NAMALWA (cell line): ENCODE measurements at places on chromosomes 6 and 20.
A peak's percentile ranks its signal among the peaks of the same experiment; 100 is the strongest.

DNA sequence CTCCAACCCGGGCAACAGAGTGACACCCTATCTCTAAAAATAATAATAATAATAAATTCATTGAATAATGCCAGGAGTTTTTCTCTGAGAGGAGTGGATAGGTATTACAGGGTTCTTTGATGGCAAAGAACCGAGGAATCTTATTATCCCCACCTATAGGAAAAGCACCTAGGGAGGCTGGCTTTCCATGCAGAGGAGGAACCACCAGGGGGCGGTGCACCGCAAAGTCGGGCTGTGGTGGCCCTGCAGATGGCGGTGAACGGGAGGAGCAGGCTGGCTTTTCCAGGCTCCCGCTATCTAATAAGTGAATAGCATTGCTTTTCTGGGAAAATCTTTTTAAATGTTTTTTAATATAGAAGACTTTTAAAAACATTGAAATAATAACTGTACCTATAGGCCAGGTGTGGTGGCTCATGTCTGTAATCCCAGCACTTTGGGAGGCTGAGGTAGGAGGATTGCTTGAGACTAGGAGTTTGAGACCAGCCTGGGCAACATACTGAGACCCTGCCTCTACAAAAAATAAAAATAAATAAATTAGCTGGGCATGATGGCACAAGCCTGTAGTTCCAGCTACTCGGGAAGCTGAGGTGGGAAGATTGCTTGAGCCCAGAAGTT is 864.2 kb downstream of the KIF16B start:
- DNase-seq = peak; percentile 49

DNA sequence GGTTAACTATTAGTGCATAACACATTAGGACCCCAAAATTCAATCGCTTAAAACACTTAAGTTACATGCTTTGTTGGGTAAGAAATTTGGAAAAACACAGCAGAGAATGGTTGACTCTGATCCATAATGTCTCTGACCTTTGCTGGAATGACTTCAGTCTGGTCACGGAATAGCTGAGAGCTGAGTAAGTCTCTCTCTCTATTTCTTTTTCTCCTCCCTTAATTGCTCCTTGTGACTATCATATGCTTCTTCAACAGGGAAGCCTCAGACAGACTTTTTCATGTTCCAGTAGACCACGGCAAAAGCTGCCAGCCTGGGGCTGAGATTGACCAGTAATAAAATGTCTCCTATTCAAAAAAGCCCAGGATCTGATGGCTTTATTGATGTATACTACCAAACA is 4.8 kb downstream of the OR12D1 start:
- DNase-seq = no peak

GRCh38 chr20:38523697-38524096 is 51.1 kb downstream of the RALGAPB start:
- no peak for DNase-seq

DNA sequence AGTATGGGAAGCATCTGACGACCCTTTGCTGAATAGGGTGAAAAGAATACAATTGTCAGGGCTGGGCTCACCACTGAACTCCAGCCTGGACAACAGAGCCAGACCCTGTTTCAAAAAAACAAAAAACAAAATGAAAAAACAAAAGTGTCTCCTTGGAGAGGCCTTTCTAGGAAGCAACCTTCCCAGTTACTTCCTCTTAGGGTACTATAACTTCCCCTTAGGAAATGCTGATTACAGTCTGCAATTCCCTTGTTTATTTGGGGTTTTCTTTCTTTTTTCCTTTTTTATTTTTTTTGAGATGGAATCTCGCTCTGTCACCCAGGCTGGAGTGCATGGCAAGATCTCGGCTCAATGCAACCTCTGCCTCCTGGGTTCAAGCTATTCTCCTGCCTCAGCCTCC is 20.5 kb upstream of the TTPAL start:
- no peak for DNase-seq

GRCh38 chr6:104591573-104592334 is 268.0 kb downstream of the HACE1 start:
- DNase-seq = no peak

DNA sequence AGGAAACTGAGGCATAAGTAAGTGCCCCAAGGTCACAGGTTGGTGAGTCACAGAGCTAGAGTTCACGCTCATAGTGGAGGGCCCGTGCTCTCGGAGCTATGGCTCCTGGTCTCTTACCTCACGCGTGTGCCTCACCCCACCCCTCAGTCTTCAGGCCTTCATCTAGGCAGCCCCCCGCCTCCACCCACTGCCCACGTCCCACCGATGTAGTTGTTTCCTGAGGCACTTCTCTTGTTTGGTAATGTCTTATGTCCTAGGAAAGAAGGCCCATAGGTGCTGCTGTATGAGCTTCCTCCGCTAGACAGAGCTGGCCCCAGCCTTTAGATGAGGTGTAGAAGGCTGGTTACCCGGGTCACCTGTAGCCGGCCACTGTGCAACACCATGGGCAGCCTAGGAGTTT is 5.1 kb downstream of the RIPK1 start:
- no peak for DNase-seq

- DNase-seq = peak; percentile 56
Measured at GRCh38 chr6:73798592-73798991, 102.6 kb downstream of the CD109 start.

DNA sequence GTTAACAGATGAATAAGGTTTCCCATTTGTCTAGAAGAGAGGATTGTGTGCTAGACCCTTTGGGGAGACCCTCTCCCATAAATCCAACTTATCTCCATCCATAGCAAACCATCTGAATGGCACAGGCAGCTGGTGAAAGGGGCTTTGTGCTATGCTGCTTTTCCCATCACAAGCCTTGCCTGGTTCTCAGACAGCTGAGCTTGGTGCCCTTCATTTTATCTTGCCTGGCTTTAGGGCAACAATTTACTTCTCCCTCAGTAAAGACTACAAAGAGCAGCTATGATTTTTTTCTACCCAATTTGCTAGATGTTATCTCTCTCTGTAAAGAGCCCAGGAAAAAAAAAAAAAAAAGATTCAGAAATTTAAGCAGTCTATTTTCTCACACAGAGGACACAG is 117.0 kb upstream of the COL21A1 start:
- DNase-seq = no peak

DNA sequence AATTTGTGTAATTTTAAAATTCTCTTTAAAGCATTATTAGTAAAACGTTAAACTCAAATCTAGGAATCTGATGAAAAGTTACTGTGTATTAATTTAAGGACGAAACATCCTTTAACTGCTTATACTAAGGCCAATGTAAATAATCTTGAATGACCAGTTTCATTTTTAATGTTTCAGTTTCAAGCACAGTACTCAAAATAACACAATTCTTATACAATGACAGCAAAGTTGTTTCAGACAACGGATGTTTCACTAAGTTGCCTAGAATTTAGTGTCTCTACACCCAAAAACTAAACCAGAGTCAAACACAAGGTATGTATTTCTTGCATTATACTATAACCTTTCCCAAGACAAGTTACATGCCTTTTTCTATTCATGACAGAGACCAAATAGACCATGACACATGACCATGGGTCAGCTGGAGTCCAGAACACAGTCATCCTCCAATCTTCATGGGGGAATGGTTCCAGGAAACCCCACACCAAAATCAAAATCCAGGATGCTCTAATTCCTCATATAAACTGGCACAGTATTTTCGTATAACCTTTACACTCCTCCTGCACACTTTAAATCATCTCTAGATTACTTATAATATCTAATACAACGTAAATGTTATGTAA is 7.7 kb downstream of the PHIP start:
- no peak for DNase-seq

GRCh38 chr20:51884561-51884960 is 82.2 kb upstream of the SALL4 start:
- DNase-seq = no peak

DNA sequence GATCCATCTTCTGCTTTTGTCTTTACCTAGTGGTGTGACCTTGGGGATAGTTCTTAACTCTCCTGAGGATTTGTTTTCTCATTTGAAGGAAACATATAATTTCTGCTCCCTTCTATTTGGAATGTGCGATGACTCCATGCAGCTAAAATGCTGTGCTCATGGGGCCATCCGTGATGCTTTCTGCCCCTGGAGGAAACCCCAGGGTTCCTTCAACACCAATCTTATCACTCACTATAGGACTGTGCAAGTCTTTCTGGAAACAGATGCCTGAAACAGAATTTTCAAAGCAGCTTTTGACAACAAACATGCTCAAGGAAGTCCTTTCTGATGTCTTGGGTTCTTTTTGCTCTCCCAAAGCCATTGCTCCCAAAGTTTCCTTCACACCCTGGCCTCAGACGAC is 128.8 kb upstream of the GGTLC1 start:
- no peak for DNase-seq

GRCh38 chr20:15843777-15844176 is 729.5 kb downstream of the KIF16B start:
- DNase-seq = no peak

- no peak for DNase-seq
Measured at GRCh38 chr20:5757949-5758348, 7.7 kb downstream of the SHLD1 start.

DNA sequence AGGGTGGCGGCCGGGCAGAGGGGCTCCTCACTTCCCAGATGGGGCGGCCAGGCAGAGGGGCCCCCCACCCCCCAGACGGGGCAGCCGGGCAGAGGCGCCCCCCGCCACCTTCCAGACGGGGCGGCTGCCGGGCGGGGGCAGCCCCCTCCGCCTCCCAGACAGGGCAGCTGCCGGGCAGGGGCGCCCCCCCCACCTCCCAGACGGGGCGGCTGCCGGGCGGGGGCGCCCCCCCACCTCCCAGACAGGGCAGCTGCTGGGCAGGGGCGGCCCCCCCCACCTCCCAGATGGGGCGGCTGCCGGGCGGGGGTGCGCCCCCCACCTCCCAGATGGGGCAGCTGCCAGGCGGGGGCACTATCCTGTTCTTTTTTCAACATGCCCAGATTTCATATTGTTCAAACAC is 78.2 kb upstream of the DST start:
- DNase-seq = no peak

- no peak for DNase-seq
Measured at GRCh38 chr20:11553603-11554002, 364.1 kb upstream of the BTBD3 start.

GRCh38 chr6:21753241-21754108 is 159.9 kb downstream of the SOX4 start:
- no peak for DNase-seq

- no peak for DNase-seq
Measured at GRCh38 chr6:156982168-156982567, 205.0 kb downstream of the ARID1B start.

DNA sequence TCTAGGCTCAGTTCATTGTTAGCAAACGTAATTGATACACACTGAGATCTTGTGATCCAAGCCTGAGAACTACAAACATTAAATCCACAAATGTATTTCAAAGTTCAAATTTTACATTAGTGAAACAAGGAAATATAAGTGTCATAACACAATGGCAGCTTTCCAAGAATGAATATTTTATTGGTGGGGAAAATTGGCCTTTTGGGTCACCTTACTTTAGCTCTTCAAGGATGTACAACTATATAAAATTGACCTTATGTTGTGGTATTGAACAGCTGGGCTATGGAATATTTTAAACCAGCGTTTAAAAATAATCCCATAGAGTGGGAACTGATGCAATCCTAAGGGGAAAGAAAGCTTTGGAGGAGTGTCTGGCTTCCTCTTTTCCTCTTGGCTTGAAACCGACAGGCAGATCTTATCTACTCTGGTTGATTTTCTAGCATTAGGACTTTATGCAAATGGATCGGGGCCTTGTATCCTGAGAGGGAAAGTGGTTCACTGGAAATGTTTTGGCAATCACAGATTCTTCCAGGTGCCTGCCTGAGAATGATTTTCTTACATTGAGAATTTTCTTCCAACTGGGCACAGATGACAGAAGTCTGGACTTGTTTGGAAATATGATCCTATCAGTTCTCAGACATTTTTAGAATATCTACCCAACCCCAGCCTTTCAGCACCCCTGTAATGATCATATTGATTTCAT is 184.8 kb upstream of the ECI2 start:
- DNase-seq = no peak

DNA sequence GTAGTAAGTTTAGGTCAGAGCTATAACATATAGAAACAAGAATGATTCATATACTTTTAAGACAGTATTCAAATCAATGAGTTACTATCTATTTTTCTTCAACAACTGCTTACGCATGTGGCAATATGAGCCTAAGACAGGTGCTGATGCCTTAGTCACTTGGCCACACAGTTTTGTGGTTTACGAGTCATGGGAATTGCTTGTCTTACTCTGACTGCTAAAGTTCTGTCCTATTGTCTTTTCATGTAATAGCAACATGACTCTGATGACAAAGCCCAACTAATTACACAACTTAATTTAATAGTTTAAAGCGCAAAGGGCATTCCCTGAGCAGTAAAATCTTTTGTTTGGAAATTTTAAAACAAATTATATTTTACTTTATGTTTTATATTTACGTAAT is 159.3 kb upstream of the CENPW start:
- DNase-seq = no peak

DNA sequence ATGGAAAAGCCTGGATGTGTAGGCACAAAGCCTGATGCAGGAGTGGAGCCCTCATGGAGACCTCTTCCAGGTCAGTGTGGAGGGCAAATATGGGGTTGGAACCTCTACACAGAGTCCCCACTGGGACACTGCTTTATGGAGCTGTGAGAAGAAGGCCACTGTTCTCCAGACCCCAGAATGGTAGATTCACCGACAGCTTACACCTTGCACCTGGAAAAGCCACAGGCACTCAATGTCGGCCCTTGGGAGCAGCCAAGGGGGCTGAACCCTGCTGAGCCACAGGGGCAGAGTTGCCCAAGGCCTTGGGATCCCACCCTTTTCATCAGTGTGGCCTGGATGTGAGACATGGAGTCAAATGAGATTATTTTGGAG is 24.9 kb downstream of the NCR2 start:
- no peak for DNase-seq

GRCh38 chr20:51345601-51346101 is 196.9 kb downstream of the NFATC2 start:
- DNase-seq = no peak

- no peak for DNase-seq
Measured at GRCh38 chr6:134317471-134318131, at the start of gene SGK1. SGK1 (minus strand) TSS chr6:134318112; CDS start chr6:134317460, 652 bp downstream.

GRCh38 chr6:119339941-119340456 is 9.6 kb downstream of the MAN1A1 start:
- DNase-seq = no peak

GRCh38 chr20:59735486-59735885 is 131.1 kb downstream of the PHACTR3 start:
- no peak for DNase-seq

- DNase-seq = no peak
Measured at GRCh38 chr6:31086788-31087440, 25.5 kb downstream of the C6orf15 start.

- DNase-seq = no peak
Measured at GRCh38 chr20:50475681-50476292, 34.4 kb upstream of the PTPN1 start.

- no peak for DNase-seq
Measured at GRCh38 chr20:45507011-45507820, 8.2 kb downstream of the SPINT3 start.

- DNase-seq = no peak
Measured at GRCh38 chr6:84618046-84618752, 146.2 kb downstream of the TBX18 start.
